ENCODE measurements at places on chromosomes 5 and 9.
A peak's percentile ranks its signal among the peaks of the same experiment; 100 is the strongest.

GRCh38 chr9:21690561-21690960, 111.9 kb upstream of the MTAP start:
- no peak for DNase-seq

DNA sequence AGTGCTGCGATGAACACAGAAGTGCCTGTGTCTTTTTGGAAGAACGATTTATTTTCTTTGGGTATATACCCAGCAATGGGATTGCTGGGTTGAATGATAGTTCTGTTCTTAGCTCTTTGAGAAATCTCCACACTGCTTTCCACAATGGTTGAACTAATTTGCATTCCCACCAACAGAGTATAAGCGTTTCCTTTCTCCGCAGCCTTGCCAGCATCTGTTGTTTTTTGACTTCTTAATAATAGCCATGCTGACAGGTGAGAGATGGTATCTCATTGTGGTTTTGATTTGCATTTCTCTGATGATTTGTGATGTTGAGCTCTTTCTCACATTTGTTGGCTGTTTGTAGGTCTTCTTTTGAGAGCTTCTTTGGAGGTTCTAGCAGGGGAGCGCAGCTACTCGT, 134.6 kb downstream of the TENT4A start:
- DNase-seq: no peak

DNA sequence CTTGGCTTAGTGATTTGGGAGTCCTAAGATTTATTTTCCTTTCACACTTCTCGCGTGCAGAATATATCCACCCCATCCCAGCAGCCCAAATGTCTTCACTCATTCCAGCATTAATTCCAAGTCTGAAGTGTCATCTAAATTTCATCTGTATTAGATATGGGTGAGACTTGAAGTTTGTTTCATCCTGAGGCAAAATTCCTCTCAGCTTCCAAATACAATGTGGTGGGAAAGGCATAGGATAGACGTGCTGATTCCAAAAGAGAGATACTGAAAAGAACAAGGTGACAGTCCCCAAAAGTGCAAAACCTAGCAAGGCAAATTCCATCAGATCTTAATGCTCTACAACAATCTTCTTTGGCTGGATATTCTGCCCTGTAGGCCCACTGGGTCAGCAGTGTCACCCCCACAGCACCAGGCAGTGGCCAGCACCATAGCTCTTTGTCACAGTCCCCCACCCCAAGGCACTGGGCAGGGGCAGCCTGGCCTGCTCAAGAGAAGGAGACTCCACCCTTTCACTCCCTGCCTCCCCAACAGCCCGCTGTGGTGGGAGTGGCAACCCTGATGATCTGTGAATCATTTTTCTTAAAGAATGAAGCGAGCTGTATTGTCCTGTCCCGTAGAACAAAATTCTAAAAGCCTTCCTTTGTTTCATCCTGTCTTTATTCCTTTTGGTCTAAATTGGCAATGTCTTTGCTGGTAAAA, 2.7 kb upstream of the ADAM19 start:
- no peak for DNase-seq

GRCh38 chr5:141186897-141187512, at the start of gene PCDHB9:
Gene PCDHB9, plus strand, starts transcription at chr5:141187161. Its CDS starts 158 bp downstream, at chr5:141187319.
- peak; percentile 25 for DNase-seq

GRCh38 chr5:180487556-180487955, 6.6 kb upstream of the CNOT6 start:
- DNase-seq: no peak

GRCh38 chr5:120454094-120454798, 9.9 kb upstream of the PRR16 start:
- DNase-seq: no peak

GRCh38 chr5:128498844-128499455, 39.1 kb downstream of the FBN2 start:
- peak; percentile 52 for DNase-seq

DNA sequence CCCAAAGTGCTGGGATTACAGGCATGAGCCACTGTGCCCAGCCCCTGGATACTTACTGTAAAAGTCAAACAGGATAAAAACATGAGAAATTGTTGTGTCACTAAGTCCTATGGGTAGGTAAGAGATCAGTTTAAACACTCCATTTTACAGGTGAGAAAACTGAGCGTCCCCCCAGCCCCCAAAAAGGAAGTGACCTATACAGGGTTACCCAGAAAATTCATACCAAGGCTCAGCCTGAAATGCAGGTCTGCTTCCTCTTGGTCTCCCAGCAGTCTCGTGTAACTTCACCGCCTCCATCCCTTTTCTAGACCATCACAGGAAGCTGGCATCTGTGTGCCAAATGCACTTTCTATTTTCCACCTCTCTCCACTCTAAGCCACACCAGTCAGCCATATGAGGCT, 57.2 kb downstream of the TMOD1 start:
- no peak for DNase-seq

GRCh38 chr5:14143841-14144585, 871 bp downstream of the TRIO start:
- peak; percentile 34 for DNase-seq

DNA sequence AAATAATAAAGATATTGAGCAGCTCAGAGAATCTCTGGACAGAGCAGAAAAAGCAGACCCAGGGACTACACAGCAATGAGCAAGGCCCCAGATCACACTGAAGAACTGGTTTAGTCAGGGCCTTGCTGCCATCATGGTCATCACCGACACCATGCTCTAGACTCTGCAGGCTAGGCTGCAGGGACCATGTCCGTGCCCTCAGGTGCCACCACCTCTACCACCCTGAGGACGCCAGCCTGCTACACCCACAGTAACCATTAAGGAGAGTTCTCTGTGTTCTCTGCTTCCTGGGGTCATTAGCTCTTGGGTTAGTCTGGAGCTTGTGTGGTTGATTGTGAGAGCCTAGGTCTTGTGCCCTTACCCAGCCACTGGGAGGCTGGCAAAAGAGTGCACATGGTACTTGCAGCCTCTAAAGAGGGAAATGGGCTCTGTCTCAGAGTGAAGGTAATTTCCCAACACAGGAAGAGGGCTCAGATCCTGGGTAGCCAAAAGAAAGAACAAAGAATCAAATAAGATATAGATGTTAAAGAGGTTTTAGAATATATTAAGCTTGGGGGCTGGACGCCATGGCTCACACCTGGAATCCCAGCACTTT, 31.9 kb upstream of the JADE2 start:
- no peak for DNase-seq

DNA sequence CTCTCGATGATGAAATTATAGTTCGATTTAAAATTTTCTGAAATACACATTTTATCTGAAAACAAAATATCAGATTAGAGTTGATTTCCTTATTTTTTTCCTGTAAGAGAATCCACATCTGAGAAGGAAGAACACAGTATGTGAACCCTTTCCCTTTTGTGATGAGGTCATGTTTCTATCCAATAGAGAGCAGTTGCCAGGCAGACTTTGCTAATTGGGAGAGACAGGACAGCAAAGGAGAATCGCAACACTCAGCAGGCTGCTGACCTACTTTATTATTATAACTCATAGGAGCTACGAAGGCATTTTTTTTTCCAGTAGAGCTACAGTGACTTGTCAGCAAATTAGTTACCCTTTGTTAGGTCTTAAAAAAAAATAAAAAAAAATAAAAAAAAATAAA, 242.1 kb downstream of the HCN1 start:
- peak; percentile 19 for DNase-seq

GRCh38 chr5:32383586-32383985, 61.0 kb downstream of the ZFR start:
- DNase-seq: no peak
